Stimulated activated CD4-positive, alpha-beta T cell treated with anti-CD3 and anti-CD28 coated beads, Interleukin-15, amount 100 ng/mL, for 24 hours (primary cell): ENCODE measurements at places on chromosomes 2 and 18.

GRCh38 chr2:120675460-120676130, 60.1 kb upstream of the GLI2 start:
- DNase-seq = peak; percentile 66

DNA sequence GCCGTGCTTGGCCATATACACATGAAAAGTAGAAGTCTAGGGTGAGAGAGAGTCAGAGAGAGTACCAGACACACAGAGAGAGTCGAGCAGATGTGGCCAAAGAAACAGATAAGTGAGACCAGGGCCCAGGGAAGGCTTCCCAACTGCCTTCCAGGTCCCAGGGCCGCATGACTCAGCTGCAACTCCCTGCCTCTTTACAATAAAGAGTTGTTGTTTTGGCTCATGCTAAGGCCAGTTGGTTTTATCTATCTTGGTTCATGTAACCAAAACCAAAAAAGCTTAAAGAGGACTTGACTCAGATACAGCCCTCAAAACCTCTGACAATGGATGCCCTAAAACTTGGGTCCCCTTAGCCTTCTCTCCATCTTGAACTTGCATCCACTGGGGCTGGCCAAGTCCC, 36.9 kb downstream of the REEP1 start:
- DNase-seq = no peak

- peak; percentile 47 for DNase-seq
Measured at GRCh38 chr2:10659898-10660568, 29.7 kb downstream of the NOL10 start.

- no peak for DNase-seq
Measured at GRCh38 chr2:207167099-207167923, 1.6 kb upstream of the KLF7 start.

DNA sequence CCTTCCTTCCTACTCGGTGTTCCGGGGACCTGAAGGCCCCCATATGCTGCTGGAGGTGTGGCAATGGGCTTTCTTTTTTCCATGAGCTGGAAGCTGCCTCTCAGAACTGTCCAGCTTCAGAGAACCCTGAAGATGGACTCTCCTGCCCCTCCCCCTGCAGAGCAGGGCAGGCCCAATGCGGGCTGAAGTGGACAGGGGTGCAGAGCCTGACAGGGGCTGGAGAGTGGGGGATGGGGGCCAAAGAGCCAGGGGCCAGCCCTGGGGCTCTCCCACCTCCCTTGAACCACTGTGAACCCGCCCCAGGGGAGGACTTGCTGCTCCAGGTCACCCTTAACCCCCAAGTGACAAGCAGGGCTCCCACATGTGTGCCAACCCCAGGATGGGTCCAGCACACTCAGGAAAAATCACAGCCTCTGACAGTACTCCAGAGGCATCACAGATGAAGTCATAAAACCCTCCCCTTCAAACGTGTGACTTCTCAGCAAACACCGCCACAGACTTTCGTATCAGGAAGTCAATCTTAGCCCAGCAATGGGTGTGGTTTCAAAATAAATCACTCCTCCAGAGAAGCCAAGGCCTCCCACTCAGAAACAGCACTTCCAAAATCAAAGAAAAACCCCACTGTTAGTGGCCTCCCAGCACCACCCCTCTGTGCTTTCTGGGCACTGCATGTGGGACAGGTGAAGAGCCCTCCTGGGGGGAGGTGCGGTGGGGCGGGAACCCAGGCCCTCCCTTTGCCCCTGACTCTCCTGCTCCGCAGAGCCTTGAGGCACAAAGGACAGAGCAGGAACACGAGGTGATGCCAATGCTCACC, 135.8 kb downstream of the HDAC4 start:
- DNase-seq = peak; percentile 67

- DNase-seq = no peak
Measured at GRCh38 chr2:62447411-62447810, 58.6 kb downstream of the TMEM17 start.

GRCh38 chr2:168194784-168195522, 52.4 kb downstream of the STK39 start:
- DNase-seq = peak; percentile 61

DNA sequence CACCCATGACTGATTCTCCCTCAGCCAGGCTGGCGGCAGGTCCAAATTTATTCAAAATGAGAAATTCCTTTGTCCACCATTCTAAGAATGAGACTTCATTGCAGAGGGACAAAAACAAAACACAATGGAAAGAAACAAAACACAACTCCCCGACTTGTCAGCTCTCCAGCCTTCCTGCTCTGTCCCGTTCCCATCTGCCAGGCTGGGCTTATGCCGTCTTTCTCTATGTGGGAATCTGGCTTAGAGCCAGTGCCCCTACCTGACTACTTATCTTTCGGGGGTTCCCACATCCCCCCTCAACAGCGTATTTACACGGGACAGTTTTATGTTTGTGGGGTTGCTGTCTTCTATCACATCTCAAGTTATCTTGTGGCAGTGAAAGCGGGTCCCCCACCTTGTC, 13.8 kb downstream of the CELF4 start:
- no peak for DNase-seq

DNA sequence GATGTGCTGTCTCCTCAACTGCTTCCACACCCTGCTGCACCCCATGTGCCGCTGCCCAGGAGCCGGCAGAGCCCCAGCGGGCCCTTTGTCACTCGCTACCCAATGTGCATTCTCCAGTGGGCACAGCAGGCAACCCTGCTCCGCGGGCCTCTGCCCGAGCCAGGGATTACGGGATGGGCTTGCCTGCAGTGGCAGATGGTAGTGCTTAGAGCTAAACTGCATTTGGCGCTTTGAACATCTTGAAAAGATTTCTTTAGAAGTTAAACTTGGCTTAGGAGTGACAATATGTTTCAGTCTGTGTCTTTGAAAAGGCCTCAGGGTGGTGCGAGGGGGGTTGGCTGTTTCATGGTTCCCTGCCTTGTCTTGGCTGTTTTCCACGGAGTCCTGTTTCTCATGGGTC, 84.0 kb upstream of the BOD1L2 start:
- no peak for DNase-seq

- no peak for DNase-seq
Measured at GRCh38 chr2:67612576-67613042, 215.5 kb downstream of the ETAA1 start.

GRCh38 chr2:53632714-53633113, 134.9 kb upstream of the CHAC2 start:
- no peak for DNase-seq

- no peak for DNase-seq
Measured at GRCh38 chr2:211534632-211535031, 978.2 kb downstream of the CPS1 start.

DNA sequence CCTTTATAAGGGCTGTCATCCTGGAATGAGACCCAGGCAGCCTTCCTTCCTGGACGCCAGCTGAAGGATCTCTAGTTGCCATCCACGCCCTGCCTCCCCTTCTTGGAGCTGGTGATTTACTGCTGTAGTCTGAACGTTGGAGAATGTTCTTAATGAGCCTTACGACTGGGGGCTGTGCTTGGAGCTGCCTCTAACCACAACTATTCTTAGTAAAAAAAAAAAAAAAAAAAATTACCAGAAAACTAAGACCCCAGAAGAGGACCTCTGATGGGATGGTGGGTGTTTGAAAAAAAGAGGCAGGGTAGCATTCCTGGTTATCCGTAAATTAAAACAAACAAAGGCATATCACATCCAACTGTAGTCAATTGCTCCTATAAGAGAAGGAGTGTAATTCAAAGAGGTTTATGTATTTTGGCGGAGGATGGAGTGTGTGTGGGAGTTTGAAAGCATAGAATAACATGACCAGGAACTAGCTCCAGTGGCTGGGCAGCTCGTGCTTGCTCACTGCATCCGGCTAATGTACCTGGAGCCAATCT, 105.4 kb downstream of the QPCT start:
- no peak for DNase-seq

DNA sequence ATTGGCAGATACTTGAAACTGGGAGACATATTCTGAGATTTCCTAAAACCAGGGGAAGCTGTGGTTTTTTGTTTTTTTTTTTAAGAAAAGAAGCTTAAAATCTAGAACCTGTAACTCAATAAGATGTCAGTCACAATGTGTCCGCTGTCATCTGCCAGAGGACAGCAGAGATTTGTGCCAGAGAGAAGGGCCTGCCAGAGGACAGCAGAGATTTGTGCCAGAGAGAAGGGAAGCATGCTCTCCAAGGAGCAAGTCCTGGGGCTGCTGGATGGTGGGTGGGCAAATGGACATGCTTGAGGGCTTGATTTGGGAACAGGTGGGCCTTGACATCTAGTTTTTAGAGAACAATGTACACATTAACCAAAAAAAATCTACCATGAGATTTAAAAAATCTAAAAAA, 77.9 kb downstream of the CCDC93 start:
- no peak for DNase-seq

GRCh38 chr2:187155476-187155875, 292.6 kb downstream of the CALCRL start:
- DNase-seq = no peak

- no peak for DNase-seq
Measured at GRCh38 chr18:27772081-27772480, 404.8 kb downstream of the CDH2 start.

DNA sequence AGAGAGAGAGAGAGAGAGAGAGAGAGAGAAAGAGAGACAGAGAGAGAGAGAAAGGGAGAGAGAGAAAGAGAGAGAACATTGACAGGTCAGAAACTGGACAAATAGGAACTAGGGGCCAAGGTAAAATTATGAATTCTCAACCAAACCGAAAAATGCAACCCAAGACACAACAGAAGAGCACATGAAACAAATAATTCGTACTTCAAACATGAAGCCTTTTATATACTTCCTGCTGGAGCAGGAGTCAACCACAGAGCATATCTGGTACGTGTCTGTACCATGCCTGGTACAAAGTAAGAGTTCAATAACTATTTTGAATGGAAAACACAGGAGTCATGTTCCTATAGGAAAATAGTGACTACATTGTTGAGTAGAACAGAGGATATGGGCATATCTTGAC, 6.5 kb upstream of the VPS54 start:
- DNase-seq = no peak

DNA sequence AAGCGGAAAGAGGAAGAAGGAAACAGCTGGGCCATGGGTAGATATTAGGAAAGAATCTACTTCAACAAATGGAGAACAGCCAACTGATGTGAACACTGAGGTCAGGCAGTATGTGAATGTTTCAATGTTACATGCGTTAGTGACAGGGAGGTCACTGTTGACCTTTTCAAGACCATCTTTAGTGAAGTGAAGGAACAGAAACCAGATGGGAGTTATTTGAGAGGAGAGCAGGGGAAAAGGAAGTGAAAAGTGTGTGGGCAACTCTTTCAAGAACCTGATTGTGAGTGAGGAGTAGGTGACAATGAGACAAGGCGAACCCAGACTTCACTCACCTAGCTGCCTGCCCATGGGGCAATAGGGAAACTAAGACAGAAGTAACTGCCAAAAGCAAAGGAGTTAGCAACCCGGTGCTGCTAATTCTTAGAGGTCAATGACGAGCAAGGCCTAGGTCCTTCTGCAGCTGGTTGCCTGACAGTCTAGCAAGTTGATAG, 67.0 kb downstream of the SP3 start:
- DNase-seq = no peak

DNA sequence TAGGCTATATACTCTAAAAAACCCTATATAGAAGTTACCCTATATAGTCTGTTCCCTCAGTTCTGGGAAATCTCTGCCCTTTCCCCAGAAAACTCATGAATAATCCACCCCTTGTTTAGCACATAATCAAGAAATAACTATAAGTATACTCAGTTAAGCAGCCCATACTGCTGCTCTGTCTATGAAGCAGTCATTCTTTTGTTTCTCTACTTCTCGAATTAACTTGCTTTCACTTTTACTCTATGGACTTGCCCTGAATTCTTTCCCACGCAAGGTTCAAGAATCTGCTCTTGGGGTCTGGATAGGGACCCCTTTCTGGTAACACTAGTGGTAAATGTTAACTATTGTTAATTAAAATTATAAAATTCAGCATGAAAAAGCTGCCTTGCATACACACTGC, 17.4 kb upstream of the AP1S3 start:
- DNase-seq = no peak

- no peak for DNase-seq
Measured at GRCh38 chr18:46478796-46479195, 178.2 kb downstream of the LOXHD1 start.

- DNase-seq = no peak
Measured at GRCh38 chr18:51383116-51383515, 185.6 kb upstream of the MEX3C start.

GRCh38 chr2:43065871-43066270, 160.5 kb downstream of the ZFP36L2 start:
- DNase-seq = no peak

GRCh38 chr18:24514439-24514838, 54.0 kb downstream of the HRH4 start:
- peak; percentile 11 for DNase-seq

DNA sequence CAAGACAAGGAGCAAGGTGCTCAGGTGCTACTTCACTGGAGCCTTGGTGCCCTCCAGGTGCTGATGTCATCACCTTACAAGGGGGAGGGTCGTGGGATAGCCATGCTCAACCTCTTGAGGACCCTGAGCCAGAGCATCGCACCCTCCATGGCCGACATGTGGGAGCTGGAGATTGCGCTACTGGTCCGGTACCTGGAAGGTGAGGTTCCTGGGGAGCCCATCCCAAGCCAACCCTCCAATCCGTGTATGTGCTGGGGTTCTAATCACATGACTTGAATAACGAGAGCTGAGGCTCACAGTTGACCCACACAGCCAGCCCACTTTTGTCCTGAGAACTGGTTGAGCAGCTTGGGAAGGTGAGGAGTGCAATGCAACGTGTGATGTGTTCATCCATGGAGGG, 25.9 kb downstream of the MROH2A start:
- no peak for DNase-seq

- no peak for DNase-seq
Measured at GRCh38 chr2:5176764-5177163, 515.4 kb upstream of the SOX11 start.

- DNase-seq = no peak
Measured at GRCh38 chr2:240930631-240931318, 24.6 kb downstream of the CROCC2 start.

- DNase-seq = peak; percentile 6
Measured at GRCh38 chr2:32061973-32062861, 1.1 kb upstream of the SPAST start.

GRCh38 chr2:40507432-40507831, 55.5 kb upstream of the SLC8A1 start:
- DNase-seq = no peak

DNA sequence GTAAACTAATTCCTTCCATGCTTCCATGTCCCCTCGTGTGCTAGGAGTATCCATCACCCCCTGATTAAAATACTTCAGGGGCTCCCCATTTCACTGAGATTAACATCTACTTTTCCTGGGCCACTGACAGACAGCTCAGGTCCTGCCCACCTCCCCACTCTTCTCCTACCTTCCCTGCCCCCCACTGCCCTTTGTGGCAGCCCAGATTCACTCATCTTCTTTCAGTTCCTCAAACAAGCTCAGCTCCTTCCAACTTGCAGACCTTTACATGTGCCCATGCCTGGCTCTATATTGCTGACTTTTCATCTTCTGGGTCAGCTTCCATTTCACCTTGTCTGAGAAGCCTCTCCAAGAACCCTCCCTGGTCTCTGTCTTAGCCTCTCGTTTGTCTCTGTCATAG, 12.0 kb downstream of the RUFY4 start:
- no peak for DNase-seq
